ENCODE measurements at places on chromosomes 16 and 17.

GRCh38 chr16:70786020-70786755, 14.8 kb downstream of the VAC14 start:
- no peak for DNase-seq

- no peak for DNase-seq
Observed at GRCh38 chr17:71855010-71855409, 265.8 kb upstream of the SOX9 start.

DNA sequence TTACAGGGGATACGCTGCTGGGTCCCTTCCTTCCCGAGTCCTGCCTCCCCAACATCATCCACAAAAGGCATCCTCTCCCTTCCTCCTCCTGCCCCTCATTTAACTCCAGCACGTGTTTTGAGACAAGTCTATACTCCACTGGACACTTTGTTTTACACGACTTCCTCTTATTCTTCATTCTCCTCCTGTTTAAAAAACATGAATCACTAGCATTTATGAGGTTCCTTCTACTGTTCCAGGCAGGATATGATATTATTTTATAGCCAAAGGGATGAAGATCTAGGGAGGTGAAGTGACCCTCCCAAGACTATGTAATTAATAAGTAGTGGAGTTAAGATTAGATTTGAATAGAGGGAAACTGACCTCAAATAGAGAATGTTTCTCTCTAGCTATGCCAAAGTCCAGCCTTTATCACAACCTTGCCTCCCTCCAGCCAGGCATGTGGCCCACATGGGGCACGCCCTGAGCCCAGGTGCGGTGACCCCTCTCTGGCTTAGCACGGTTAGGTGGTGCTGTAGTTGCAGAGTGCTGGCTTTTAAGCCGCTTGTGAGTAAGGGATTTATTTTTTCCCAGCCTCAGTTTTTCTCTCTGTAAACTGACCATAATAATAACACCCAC, 1.3 kb upstream of the HSD17B2 start:
- DNase-seq: no peak

DNA sequence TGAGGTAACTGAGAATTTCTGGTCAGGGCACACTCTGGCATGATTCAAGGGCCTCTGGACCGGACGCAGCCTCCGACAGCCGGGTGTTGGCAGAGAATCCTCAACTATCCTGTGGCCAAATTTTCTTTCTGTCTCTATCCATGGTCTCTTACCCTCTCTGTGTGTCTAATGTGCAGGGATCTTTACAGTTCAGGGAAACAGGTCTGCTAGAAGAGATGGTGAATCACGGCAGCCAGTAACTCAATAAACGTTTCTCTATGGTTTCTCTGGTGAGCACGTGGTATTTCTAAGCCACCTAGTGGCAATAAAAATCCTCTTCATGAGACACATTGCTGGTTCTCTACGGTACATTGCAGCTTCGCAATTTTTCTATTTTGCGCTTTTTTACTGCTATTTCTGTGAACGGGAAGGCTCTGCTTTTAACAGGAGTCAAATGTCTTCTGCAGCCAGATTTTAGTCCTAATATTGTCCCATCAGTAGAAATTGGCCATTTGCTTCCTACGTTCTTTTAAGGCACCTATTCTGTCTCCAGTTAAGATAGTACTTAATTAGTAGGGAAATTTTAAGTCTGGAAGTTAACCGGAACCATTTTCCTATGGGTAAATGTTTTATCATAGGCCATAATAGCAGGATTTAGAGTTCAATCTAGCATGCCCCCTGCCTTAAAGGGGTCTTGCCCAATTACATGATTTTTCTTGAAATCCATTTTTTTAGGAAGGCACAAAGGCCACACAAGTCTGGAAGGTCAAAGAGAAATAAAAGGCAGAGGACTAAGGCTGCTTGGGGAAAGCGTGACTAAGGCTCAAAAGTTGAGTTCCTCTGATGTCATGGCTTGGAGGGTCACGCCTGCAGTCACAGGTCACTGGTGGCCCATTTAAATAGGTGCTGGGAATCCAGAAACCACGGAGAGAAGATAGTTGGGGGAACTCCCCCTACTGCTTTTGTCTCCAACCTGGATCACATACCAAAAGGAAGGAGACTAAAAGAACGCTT, 31.5 kb downstream of the QPRT start:
- DNase-seq: peak; percentile 81

DNA sequence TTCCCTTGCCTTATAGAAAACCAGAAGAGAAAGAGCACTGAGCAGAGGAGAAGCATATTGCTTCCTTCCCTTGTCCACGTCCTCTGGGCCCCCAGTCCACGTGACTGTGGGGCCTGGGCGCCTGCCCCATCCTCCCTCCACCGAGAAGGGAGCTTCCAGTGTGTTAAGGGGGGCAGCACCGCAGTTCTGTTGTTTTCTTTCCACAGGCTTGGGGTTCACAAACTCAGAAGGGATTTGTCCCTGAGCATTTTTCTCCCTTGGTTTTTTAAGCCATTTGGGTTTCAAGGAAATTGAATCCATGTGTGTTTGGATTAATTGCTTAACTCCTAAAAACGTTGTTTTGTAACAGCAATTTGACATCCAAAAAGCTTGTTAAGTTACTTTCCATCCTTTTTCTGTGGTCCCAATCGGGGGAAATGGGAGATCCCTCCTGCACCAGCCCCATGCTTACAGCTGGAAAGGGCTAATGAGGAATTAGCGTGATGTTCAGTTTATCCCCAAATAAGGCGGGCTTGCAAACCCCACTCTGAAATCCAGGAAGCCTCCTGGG, 347.5 kb upstream of the TNRC6C start:
- DNase-seq: no peak

GRCh38 chr17:4617590-4618351, 23.7 kb downstream of the ALOX15 start:
- no peak for DNase-seq

DNA sequence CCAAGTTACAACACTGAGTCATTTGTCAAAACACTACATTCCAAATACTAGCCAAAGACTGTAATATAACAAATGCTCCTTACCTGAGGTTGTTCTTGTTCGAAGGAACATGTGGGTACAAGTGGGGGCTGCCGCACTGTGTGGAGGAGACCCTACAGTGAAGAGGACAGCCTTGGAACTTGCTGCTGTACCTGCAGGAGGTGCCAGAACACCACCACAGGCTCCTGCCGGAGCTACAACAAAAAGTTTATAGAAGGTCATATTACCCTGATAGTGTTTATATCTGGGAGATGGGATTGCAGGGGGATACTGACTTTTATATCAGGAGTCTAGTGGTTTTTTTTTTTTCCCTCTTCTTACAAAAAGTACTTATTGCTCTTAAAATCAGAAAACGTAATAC, 37.8 kb upstream of the ALDH3A1 start:
- no peak for DNase-seq

DNA sequence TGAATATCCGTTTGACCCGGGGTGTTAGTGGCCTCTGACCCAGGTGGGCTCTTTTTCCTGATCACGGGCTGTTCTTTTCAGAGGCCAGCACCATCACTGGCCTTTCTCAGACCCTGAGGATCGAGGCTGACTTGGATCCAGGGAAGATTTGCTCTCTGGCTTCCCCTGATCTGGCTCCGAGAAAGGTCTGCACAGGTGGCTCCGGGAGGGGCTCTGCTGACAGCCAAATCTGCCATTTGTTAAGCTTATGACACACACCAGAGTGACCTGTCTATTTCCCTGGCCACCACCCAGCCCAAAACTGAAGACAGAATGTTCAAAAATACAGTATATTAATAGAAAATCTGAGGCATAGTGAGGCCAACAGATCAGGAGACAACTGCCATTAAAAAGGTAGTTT, 221.8 kb upstream of the TNRC6C start:
- no peak for DNase-seq

GRCh38 chr17:4304417-4305027, 40.7 kb upstream of the ANKFY1 start:
- DNase-seq: peak; percentile 33
